ENCODE measurements at places on chromosomes 12 and 14.

- no peak for DNase-seq
These were observed 6.6 kb downstream of the DCD start for GRCh38 chr12:54641554-54641953.

- no peak for DNase-seq
These were observed at the start of gene TMEM119 for GRCh38 chr12:108597559-108598471. Gene TMEM119 (minus strand): TSS chr12:108598084. CDS start chr12:108592383, 5,701 bp downstream.

DNA sequence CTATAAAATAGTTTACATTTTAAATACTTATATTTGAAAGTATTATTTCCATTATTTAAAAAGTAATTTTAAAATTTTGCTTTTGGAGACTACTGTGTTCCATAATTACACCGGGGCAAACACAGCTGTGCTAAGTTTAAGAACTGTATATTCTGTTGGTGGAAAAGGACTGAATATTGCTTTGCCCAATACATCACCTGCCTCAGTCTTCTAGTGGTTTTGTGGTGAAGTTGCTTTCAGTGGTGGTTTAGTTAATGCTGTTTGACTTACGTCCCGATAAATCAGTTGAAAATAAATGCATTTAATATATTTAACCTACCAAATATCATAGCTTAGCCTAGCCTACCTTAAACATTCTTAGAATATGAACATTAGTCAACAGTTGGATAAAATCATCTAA, 23.4 kb downstream of the FBXO34 start:
- no peak for DNase-seq

DNA sequence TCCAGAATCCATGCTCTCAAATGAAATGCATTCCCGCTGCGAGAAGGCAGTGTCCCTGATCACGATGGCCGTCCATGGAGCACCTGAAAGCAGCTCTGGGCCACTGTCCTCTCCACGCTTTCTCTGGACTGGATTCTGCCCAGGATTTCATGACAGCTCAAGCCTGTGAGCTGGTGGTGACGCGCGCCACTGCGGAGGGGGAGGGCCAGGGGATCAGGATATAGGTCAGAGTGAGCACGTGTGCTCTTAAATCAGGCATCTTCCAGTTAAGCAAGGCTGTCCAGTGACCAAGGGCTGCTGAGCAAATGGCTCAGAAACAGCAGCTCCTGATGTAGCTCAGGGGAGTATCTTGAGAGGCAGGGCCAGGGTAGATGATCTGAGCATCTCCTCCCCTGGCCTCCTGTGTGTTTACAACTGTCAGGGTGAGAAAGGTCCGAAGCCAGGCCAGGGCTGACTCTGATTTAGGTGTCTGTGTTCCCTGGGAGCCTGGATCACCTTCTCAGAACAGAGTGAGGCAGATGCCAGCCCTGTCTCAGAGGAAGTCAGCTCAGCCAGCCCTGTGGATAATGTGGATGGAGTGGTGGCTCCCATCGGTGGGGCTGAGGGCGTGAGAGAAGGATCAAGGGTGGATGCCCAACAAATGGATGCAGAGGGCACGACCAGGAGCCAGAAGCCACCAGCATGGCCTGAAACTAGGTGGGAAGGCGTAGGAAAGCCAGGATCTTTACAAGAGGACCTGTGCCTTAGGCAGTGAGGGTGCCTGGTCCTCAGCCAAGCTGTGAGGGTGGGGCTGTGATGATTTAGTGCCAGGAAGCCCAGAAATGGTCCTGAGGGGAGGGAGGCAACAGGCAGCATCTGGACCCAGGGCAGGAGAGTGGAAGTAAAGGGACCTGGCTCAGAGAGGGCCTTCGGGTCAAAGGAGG, 55.3 kb downstream of the ELK3 start:
- peak; percentile 30 for DNase-seq

- no peak for DNase-seq
These were observed 23.9 kb upstream of the SLC10A1 start for GRCh38 chr14:69820991-69821390.

DNA sequence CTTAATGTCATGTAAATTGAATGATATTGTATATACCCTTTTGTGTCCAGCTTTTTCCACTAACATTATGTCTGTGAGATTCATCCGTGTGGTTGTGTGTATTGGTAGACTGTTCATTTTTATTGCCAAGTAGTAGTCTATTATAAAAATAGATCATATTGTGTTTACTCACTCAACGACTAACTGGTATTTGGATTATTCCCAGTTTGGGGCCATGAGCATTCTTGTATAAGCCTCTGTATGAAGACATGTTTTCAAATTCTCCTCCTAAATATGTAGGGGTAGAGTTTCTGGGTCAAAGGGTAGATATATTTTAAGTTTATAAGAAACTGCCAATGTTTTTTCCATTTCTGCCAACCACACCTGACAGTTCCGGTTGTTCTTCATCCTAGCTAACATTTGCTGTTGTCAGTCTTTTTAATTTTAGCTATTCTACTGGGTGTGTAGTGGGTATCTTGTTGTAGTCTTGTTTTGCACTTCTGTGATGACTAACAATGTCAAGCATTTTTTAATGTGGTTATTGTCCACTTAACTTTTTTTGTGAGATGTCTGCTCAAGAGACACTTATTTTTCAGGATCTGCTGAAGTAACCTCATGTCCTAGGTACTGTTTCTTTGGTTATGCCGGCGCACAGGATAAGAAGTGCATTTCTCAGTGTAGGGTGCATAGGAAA, 93.2 kb downstream of the DACT1 start:
- peak; percentile 84 for DNase-seq

DNA sequence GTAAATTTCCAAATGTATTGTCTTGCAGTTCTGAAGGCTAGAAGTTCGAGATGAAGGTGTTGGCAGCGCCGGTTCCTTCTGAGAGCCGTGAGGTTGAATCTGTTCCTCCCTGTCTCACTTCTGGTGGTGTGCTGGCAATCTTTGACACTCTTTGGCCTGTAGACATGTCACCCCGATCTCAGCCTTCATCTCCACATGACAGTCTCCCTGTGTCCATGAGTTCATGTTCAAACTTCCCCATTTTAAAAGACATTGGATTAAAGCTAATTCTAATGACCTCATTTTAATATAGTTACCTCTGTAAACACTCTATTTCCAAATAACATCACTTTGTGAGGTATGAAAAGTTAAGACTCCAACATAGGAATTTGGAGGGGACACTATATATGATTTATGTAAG, 4.1 kb upstream of the RBM19 start:
- DNase-seq, result no peak

DNA sequence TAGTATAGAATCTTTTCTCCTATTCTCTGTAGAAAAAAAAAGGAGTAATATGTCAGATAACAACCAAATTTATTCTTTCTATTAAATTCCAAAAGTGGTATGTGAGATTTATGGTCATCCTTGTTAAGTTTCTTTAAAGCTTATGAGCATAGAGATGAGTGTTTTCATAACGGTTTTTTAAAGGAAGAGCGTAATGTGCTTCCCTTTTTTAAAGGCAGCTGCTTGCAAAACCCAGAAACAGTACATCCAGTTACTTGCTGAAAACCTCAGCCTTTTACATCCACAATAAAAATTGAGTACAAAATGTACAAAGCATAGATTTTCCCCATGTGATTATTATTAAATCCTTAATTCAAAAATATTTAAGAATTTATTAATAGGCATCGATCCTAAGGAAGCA, 53.6 kb upstream of the CD163 start:
- no peak for DNase-seq
